ENCODE measurements at places on chromosomes 5 and 9.
A peak's percentile ranks its signal among the peaks of the same experiment; 100 is the strongest.

DNA sequence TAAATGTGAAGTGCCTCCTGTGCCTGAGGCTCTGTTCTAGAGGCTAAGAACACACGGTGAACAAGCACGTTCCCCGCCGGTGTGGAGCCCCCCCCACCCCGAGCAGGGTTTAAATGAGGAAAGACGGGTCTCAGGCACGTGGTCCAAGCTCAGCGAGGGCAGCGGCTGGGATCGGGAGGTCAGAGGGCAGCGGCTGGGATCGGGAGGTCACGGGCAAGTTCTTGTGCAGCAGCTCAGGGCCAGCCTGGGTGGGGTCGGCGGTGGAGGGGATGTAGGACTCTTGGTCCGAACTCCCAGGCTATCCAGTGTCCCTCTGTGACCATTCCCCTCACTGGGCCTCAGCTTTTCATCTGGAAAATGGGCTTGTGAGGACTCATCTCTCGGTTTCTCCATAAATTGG lies 2.7 kb upstream of the GBGT1 start:
- no peak for DNase-seq

GRCh38 chr5:109273594-109273993 lies 136.2 kb downstream of the PJA2 start:
- no peak for DNase-seq

GRCh38 chr9:109411798-109412352 lies 86.2 kb downstream of the PTPN3 start:
- peak; percentile 16 for DNase-seq

GRCh38 chr9:95598236-95598635 lies 81.5 kb upstream of the PTCH1 start:
- no peak for DNase-seq

GRCh38 chr5:22965960-22966359 lies 112.8 kb upstream of the CDH12 start:
- DNase-seq = no peak

DNA sequence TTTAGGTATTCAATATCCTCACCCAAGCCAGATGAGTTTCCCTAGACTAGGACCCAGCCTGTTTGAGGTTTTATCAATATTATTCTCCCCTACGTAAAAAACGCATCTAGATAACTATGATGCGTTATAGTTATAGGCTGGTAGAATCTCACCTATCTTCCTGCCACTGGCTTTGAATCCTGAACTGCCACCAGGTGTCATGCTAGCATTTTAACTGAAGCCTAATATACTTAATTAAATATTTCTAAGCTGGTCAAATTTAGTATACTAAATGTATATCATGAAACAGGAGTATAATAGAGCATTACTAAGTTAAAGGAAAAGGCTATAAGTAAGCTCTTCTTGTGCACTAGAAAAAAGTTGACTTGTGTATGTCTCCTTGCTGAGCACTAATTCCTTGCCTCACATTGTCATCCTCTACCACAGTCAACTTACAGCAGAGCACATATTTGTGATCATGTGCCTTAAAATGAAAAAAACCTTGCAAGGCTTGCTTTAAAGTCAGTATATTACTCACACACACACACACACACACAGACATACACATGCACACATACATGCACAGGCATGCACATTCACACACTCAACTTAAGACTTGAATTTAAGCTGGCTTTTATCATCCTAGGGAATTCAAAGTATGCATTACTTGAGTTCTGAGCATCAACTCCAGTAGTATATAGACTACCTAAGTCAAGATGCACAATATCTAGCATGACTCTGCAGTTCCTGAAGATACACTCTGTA lies 303.4 kb downstream of the ADGRV1 start:
- no peak for DNase-seq
